ENCODE measurements at places on chromosomes 16 and 17.

- no peak for DNase-seq
These were observed 44.3 kb downstream of the ELAC2 start for GRCh38 chr17:12973496-12974004.

- DNase-seq: no peak
These were observed 166.7 kb downstream of the RBFOX3 start for GRCh38 chr17:79444198-79444597.

DNA sequence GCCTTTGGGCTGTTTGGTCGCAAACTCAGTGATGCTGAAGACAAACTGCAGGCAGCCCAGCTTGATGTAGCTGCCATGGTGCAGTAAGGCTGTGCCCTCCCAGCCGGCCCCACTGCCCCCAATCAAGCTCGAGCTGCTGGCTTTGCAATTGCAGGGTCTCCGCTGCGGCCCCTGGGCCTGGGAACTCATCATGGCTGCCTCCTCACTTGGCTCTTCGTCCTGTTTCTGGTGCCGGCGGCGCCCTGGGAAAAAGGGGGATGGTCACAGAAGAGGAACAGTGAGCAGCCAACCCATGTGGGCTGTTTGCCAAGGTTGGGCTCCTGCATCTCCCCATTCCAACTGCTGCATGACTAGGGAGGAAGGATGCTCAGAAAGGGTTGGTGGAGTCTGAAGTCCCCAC is 3.4 kb upstream of the DHRS13 start:
- no peak for DNase-seq

- no peak for DNase-seq
These were observed 2.5 kb downstream of the SLC35B1 start for GRCh38 chr17:49705254-49705653.

GRCh38 chr16:13896543-13897182 is 23.3 kb upstream of the ERCC4 start:
- no peak for DNase-seq

DNA sequence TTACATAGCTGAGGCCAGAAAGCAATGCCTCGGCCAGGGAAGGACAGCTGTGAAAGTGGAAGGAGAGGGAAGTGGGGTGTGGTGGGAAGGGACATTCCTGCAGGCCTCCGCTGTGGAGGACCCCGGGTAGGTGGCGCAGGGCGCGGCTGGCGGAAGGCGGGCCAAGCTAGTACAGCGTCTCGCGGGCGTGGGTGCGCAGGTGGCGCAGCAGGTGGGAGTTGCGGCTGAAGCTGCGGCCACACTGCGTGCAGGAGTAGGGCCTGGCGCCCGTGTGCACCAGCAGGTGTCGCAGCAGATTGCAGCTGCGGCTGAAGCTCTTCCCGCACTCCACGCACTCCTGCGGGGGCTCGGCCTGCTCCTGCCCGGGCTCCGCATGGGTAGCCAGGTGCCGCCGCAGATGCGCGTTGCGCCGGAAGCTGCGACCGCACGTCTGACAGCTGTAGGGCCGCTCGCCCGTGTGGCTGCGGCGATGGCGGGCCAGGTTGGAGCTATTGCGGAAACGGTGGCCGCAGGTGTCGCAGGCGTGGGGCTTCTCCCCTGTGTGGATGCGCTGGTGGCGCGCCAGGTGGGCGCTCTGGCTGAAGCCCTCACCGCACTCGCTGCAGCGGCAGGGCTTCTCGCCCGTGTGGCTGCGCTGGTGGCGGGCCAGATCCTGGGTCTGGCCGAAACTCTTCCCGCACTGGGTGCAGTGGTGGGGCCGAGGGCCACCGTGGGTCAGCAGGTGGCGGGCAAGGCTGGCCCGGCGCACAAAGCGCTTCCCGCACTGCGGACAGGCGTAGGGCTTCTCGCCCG is 10.0 kb downstream of the ZSCAN10 start:
- DNase-seq: no peak

- DNase-seq: no peak
These were observed 86.2 kb downstream of the CMIP start for GRCh38 chr16:81530814-81531213.

GRCh38 chr17:7018331-7018964 is 4.4 kb upstream of the BCL6B start:
- no peak for DNase-seq

- no peak for DNase-seq
These were observed 15.0 kb upstream of the GSE1 start for GRCh38 chr16:85598141-85598540.

DNA sequence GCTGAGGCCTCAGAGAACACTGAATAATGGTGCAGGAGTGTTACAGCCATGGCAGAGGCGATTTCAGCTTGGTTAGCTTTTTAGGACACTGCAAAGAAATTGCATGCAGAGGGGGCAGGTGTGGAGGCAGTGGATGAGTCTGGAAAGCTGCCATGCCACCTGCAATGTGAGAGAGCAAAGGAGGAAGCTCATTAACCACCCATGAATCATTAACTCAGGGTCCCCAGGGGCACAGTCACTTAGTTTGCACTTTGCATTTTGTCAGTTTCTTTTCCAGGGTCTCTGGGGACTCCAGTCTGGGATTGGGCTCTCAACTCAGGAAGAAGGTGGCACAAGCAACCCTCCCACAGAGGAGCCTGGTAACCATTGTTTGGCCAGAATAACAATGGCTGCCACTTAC is 132.9 kb downstream of the USP31 start:
- DNase-seq: no peak

DNA sequence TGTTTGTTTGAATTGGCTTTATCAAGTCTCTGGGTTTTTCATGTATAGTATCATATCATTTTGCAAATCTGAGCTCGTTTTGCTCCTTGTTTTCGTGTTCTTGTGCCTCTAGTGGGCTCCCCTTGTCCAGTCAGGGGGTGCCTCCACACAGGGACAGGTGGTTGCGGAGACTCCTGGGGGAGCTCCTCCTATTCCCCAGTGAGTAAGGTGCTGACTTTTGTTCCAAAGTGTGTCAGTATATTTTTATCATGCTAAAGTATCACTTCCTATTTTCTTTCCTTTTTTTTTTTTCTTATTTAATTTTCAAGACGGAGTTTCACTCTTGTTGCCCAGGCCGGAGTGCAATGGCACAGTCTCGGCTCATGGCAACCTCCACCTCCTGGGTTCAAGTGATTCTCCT is 30.3 kb upstream of the IL17C start:
- DNase-seq: no peak

DNA sequence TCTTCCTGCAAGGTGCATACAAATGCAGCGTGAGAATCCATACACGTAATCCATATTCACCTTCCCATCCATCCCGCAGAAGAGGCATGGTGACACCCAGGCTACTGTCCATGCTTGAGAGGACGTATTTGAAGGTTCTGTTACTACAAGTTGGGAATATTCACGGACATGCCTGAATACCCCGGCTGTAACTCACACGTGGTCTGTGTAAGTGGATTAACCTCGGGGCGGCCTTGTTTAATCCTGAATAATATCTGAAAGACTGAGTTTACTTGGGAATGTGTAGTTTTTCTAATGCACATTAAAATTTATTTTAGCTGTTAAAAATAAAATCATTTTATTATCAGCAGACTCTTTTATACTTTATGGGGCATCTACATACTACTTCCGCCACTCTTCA is 13.1 kb downstream of the CPSF4L start:
- DNase-seq: no peak

- peak; percentile 58 for DNase-seq
These were observed 130.1 kb upstream of the ADAMTS18 start for GRCh38 chr16:77564791-77565390.

DNA sequence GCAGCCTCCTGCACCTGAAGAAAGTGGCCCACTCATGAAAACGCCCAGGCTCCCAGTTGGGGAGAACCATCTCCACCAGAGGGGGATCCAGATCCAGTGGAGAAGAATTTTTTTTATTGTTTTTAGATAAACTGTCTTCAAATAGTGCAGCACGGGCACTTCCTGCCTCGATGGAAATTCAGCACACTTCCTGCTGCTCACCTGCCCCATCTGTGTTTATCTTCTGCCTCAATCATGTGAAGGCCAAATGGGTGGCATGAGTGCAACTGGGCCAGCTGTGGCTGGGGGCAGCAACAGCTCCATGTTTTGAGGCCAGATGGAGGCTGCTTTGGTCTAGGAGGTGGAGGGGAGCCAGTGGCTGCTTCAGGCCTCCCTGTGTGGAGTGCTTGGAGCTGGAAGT is 75.9 kb upstream of the WSB1 start:
- DNase-seq: no peak

DNA sequence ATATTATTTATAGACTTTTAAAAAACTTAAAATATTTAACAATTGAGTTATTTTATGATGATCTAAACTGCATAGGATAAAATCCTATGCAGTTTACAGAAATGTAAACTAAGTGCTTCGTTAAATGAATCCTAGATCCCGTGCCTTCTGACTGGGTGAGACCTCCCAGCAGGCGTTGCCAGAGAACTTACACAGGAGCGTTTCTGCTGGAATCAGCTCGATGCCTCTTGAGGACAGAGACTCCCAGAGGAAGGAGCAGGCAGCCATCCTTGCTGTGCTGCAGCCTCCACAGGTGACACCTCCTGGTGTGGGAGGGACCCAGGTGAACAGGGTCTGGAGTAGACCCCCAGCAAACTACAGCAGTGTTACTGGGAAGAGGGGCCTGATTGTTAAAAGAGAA is 160.4 kb downstream of the WWOX start:
- no peak for DNase-seq

DNA sequence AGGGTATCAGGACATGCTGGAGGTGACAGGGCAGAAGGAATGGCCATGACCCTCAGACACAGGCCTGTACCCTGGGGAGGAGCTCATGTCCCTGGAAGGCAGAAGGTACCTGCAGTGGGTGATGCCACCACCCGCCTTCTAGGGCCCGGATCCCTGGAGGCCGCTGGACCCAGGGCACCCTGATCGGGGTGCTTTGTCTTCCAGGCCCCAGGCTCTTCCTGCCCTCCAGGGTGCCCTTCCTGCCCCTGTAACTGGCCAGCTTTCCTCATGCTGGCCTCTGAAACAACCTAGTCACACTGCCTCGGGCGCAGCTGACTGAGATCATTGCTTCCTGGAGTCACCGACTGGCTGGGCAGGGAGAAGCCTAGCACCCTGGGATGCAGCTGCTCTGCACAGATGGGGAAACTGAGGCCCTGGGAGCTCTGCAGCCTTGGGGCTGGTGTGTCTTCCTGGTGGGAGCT is 5.8 kb downstream of the ADCY7 start:
- DNase-seq: no peak

- no peak for DNase-seq
These were observed 95.1 kb downstream of the METRNL start for GRCh38 chr17:83174362-83175118.

GRCh38 chr17:78117027-78117981 is 11.3 kb downstream of the TMC6 start:
- no peak for DNase-seq

GRCh38 chr17:51056813-51057510 is 63.7 kb downstream of the SPAG9 start:
- peak; percentile 48 for DNase-seq

DNA sequence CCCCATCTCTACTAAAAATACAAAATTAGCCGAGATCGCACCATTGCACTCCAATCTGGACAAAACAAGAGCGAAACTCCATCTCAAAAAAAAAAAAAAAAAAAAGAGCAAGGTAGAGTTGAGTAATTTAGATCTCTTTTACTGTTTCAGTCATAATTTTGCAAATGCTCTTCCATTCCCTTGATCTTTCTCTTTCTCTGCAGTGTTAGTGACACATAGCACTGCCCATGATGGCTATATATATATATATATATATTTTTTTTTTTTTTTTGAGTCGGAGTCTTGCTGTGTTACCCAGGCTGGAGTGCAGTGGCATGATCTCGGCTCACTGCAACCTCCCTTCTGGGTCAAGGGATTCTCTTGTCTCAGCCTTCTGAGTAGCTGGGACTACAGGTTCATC is 12.2 kb upstream of the PHOSPHO1 start:
- no peak for DNase-seq

GRCh38 chr16:67430504-67430976 is 381 bp upstream of the HSD11B2 start:
- DNase-seq: no peak

DNA sequence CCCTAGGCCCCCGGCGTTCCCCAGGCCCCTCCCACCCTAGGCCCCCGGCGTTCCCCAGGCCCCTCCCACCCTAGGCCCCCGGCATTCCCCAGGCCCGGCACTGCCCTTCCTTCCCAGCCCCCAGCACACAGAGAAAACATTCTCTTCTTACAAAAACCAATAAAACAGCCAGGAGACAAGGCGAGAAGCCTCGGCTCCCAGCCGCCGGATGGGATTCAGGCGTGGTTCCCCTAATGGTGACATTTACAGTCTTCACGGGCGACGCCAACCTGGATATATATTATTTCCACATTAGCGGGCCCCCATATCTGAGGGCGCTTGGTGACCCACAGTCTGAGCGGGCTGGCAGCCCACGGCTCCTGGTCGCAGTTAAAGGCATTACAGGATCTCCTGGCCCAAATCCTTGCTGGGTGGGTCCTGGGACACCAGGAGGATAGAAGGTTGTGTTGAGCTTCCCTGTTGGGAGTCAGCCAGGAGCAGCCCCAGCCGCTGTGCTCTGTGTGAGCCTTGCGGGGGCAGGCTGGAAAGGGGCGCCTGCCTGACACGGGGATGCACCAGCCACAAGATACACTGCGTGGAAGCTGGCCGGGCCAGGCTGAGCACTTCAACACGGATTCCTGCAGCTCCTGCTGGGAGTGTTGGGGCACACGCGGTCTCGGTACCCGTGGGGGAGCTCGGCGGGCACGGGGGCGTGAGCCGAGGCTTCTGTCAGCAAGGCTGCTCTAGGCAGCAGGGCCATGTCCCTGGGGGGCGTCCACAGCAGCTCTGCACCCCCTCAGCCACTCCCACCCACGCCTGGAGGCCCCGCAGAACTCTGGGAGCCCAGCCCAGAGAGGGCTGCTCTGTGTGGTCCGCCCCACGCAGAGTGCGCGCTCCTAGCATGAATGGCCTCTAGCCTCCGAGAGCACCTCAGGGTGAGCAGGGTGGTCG is 83.7 kb downstream of the LMF1 start:
- DNase-seq: no peak

- DNase-seq: no peak
These were observed 5.2 kb downstream of the IL32 start for GRCh38 chr16:3070608-3071111.

GRCh38 chr17:15436473-15437302 is 30.7 kb downstream of the CDRT4 start:
- peak; percentile 15 for DNase-seq

DNA sequence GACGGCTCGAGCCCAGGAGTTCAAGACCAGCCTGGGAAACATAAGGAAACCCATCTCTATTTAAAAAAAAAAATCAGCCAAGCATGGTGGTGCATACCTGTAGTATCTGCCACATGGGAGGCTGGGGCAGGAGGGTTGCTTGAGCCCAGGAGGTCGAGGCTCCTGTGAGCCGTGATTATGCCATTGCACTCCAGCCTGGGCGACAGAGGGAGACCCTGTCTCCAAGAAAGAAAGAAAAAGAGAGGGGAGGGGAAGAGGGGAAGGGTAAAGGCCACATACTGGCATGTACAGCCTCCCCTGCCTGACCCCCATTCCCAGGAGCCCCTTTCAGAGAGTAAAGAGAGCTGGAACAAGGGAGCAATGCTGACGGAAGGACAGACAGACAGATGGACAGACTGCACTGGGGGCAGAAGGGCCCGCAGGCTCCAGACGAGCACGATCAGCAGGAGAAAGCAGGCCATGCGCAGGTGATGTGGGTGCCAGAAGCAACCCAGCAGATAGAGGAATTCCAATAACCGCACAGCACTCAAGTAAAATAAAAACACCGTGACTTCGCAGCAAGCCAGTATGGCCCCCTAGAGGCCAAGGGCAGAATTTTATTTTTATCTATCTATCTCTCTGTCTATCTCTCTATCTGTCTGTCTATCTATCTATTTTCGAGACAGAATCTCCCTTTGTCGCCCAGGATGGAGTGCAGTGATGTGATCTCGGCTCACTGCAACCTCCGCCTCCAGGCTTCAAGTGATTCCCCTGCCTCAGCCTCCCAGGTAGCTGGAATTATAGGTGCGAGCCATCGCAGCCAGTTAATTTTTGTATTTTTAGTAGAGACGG is 27.1 kb upstream of the SNN start:
- peak; percentile 30 for DNase-seq

Measured in epithelial cell of proximal tubule (primary cell).